ENCODE measurements at places on chromosomes 16 and 17. TPM values are rescaled to one million over a fixed set of nuclear protein-coding genes. Genes with fewer than 3 reads are reported as not detected.

Gene ABCC11
- not detected for total RNA-seq

DNA sequence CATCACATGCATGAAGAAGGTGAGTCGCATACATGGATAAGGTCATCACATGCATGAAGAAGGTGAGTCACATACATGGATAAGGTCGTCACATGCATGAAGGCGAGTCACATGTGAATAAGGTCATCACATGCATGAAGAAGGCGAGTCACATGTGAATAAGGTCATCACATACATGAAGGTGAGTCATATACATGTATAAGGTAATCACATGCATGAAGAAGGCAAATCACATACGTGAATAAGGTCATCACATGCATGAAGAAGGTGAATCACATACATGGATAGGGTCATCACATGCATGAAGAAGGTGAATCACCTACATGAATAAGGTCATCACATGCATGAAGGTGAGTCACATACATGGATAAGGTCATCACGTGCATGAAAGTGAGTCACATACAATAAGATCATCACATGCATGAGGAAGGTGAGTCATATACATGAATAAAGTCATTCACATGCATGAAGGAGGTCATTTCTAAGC is 105.1 kb upstream of the SDK2 start:
- no peak overlapping the region for H3K27ac ChIP-seq
- H3K4me3 ChIP-seq, result no peak overlapping the region
- no peak for DNase-seq

DNA sequence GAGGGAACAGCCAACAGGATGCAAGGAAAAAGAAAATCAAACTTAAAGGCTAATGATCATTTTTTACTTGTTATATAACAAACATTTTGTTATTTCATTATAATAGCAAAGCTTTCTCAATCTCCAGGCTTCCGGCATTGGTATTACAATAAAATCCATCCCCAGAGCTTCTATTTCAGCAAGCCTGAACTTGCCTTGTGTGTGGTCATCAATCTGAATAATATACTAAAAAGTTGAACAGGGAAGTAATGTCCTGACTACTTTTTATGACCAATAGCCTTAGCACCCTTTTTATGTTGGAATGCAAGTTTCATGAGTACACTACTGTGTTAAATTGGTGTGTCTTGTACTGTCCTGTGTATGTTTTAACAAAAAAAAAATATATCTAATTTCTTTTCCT is 27.1 kb upstream of the VWA3A start:
- H3K4me1 ChIP-seq, result no peaks in the 10 kb centered on the region
- no peak overlapping the region for H3K27ac ChIP-seq
- H3K27me3 ChIP-seq, result no peaks in the 10 kb centered on the region
- H3K4me3 ChIP-seq, result no peak overlapping the region
- H3K36me3 ChIP-seq, result peaks cover 11% of the 10 kb centered on the region
- no peak for DNase-seq

- peaks cover 26% of the 10 kb centered on the region for H3K36me3 ChIP-seq
- no peak for DNase-seq
- H3K4me1 ChIP-seq, result peaks cover 24% of the 10 kb centered on the region
These were observed 6.2 kb downstream of the UTP4 start for GRCh38 chr16:69138608-69139007.

DNA sequence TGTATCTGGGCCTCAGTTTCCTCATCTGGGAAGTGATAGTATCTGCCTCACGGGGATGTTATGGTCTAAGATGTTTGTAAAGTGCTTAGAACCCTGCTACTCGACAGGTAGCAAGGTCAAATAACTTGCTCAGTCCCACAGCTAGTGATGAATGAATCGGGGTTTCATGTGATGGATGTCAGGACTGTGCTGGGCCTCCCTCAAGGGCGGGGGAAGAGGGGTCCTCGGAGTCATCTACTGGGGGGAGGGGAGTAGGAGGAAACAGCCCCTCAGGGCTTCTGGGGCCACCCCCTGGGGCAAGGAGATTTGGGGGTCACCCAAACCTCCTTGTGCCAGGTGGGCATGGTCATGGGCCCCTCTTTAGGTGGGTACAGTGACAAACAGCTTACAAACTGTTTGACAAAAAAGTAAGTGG is 732 bp downstream of the PNPO start:
- H3K4me3 ChIP-seq, result peak overlapping the region; percentile 97
- no peaks in the 10 kb centered on the region for H3K27me3 ChIP-seq
- peak overlapping the region; percentile 78 for H3K27ac ChIP-seq
- DNase-seq, result no peak
- H3K4me1 ChIP-seq, result peaks cover 40% of the 10 kb centered on the region
- peaks cover 16% of the 10 kb centered on the region for H3K36me3 ChIP-seq

Gene C16orf46
- total RNA-seq, result 0.53 TPM

Gene CSH1
- total RNA-seq, result not detected

DNA sequence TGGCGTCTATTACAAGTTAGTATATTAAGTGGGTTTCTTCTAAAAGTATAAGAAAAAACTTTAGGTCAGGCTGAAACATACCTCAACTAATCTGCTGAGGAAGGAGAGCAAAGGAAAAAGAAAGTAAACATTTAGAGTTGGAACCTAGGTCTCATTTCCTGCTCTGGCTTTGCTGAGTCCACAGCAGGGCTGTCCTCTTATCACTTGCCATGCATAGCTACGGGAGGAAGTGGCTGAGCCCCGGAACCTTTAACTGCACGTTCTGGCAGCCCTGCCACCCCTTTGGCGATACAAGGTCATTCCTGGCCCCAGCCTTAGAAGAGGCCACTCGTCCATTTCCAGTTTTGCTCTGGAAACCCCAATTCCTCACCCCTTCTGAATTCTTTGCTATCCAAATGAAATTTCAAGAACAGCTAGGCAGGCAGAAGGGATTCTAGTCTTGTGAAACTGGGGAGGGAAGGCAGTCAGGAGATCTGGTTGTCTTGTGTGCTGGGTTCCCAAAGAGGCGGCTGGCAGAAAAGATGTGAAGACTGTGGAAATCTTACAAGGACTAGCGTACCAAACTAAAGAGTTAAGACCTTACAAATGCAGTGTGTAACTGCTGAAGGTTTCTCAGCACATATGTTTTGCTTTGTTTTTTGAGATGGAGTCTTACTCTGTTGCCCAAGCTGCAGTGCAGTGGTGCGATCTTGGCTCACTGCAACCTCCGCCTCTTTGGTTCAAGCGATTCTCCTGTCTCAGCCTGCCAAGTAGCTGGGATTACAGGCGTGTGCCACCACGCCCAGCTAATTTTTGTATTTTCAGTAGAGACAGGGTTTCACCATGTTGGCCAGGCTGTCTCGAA is 19.1 kb downstream of the WIPI1 start:
- peak overlapping the region; percentile 90 for H3K27ac ChIP-seq
- DNase-seq, result peak; percentile 54
- H3K36me3 ChIP-seq, result peaks cover 22% of the 10 kb centered on the region
- H3K4me3 ChIP-seq, result peak overlapping the region; percentile 78
- no peaks in the 10 kb centered on the region for H3K27me3 ChIP-seq
- peaks cover 39% of the 10 kb centered on the region for H3K4me1 ChIP-seq

DNA sequence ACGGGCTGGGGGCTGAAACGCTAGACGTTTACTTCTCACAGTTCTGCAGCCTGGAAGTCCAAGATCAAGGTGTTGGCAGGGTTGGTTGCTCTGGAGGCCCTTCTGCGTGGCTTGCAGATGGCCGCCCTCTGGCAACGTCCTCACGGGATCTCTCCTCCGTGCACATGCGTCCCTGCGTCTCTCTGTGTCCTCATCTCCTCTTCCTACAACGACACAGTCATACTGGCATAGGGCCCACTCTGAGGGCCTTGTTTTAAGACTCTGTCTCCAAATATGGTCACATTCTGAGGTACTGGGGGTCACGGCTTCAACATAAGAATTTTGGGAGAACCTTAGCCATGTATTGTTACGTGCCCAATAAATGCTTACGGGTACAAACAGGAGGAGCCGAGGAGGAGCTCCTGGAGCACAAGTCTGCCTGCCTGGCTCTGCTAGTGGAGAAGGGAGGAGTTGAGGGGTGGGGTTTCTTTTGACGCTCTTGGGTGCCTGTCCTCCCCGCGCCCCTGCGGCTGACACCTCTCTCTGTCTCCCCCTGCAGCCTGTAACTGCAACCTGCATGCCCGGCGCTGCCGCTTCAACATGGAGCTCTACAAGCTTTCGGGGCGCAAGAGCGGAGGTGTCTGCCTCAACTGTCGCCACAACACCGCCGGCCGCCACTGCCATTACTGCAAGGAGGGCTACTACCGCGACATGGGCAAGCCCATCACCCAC is 141.1 kb downstream of the NTN1 start:
- no peak overlapping the region for H3K27ac ChIP-seq
- H3K36me3 ChIP-seq, result no peaks in the 10 kb centered on the region
- H3K4me3 ChIP-seq, result no peak overlapping the region
- no peaks in the 10 kb centered on the region for H3K4me1 ChIP-seq
- H3K27me3 ChIP-seq, result peaks cover 3% of the 10 kb centered on the region

GRCh38 chr17:66301864-66302741 is at the start of gene PRKCA:
Gene PRKCA, plus strand, starts transcription at chr17:66302613.
- peak within 1 kb of the TSS; percentile 95 for H3K27ac ChIP-seq
- H3K36me3 ChIP-seq, result peaks cover 14% of the 10 kb centered on the region
- H3K4me1 ChIP-seq, result peaks cover 43% of the 10 kb centered on the region
- peaks cover 2% of the 10 kb centered on the region for H3K27me3 ChIP-seq

DNA sequence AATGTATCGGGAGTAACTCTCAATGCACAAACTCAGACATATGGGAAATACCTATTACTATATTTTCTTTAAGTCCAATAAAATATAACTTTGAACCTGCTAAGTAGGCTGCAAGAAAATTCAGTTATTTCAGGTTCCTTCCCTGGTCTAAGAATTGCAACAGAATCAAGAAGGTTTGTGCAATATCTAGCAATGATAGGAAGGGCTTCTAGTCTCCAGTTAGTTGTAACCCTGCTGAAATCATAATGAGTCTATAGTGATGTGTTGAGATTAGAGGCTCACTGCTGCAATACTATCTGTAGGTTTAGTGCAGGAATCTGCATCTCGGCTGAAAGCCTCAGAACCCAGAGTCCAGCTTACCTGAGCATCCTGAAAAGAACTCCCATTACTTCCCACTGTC is 110.5 kb downstream of the PMP22 start:
- no peak overlapping the region for H3K27ac ChIP-seq
- no peak for DNase-seq
- H3K4me3 ChIP-seq, result no peak overlapping the region

GRCh38 chr16:14101415-14101814 is 30.3 kb downstream of the MRTFB start:
- H3K27ac ChIP-seq, result no peak overlapping the region
- H3K4me1 ChIP-seq, result peaks cover 17% of the 10 kb centered on the region
- no peak for DNase-seq
- no peaks in the 10 kb centered on the region for H3K36me3 ChIP-seq
- H3K27me3 ChIP-seq, result no peaks in the 10 kb centered on the region

- H3K27me3 ChIP-seq, result no peaks in the 10 kb centered on the region
- peaks cover 27% of the 10 kb centered on the region for H3K36me3 ChIP-seq
- no peaks in the 10 kb centered on the region for H3K4me1 ChIP-seq
- no peak overlapping the region for H3K4me3 ChIP-seq
- H3K27ac ChIP-seq, result no peak overlapping the region
These were observed 114.5 kb upstream of the C17orf78 start for GRCh38 chr17:37261286-37261685.

DNA sequence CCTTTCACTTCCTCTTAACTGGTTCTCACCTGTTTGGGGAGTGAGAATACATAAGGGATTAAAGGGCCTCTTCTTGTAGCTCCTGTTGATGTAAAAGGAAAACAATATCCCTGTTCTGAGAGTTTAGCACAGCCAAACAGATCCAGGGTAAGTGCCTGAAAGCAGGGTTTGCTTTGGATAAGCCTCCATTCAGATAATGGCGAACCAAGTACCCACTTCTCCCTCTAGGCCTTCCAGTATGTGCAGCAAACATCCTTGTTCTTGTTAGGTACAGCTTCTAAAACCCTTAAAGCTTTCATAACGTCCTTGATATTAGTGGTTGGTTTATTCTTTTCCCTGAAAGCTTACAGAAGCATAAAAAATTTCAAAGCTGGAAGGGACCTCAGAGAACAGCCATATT is 130.6 kb upstream of the DNAH9 start:
- DNase-seq, result no peak
- H3K4me3 ChIP-seq, result no peak overlapping the region
- H3K27ac ChIP-seq, result no peak overlapping the region
- H3K4me1 ChIP-seq, result no peaks in the 10 kb centered on the region
- no peaks in the 10 kb centered on the region for H3K27me3 ChIP-seq

- H3K27ac ChIP-seq, result no peak overlapping the region
- no peak overlapping the region for H3K4me3 ChIP-seq
- H3K4me1 ChIP-seq, result peaks cover 2% of the 10 kb centered on the region
- H3K36me3 ChIP-seq, result no peaks in the 10 kb centered on the region
These were observed 105.3 kb upstream of the C16orf82 start for GRCh38 chr16:26961459-26961858.

DNA sequence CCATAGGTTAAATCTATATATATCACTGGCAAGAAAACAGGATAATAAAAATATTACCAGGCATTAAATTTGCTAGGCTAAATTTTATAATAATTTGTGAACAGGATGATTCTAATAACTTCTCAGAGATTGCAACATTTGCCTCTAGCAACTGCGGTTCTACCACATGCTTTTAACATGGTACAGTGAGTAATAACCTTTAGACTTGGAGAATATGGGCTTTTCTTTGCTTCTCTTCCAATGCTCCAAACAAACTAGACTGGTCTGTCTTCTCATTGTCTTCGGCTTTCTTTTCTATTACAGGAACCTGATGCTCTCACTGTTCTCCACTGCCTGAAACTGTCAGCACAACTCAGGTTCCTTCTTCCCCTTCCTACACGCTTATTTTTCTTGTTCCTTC is 80.6 kb downstream of the CA4 start:
- H3K36me3 ChIP-seq, result peaks cover 5% of the 10 kb centered on the region
- H3K4me1 ChIP-seq, result no peaks in the 10 kb centered on the region
- H3K27ac ChIP-seq, result no peak overlapping the region
- no peak overlapping the region for H3K4me3 ChIP-seq
- H3K27me3 ChIP-seq, result no peaks in the 10 kb centered on the region
- DNase-seq, result no peak

Measured in activated naive CD8-positive, alpha-beta T cell treated with anti-CD3 and anti-CD28 coated beads, Interleukin-2, amount 10 ng/mL, durations not matched to agents 7 days and 5 days (primary cell).